ENCODE measurements at places on chromosomes 2 and 18.

GRCh38 chr18:43651057-43651456 is 373.8 kb upstream of the SYT4 start:
- H3K36me3 ChIP-seq = no peaks in the 10 kb centered on the region
- no peaks in the 10 kb centered on the region for H3K27me3 ChIP-seq
- no peak overlapping the region for H3K4me3 ChIP-seq
- H3K4me1 ChIP-seq = no peaks in the 10 kb centered on the region
- H3K27ac ChIP-seq = no peak overlapping the region
- no peak for DNase-seq

GRCh38 chr18:58866066-58866772 is 1.5 kb downstream of the ZNF532 start:
- H3K36me3 ChIP-seq = peaks cover 3% of the 10 kb centered on the region
- no peak overlapping the region for H3K27ac ChIP-seq
- DNase-seq = no peak
- H3K4me3 ChIP-seq = no peak overlapping the region

DNA sequence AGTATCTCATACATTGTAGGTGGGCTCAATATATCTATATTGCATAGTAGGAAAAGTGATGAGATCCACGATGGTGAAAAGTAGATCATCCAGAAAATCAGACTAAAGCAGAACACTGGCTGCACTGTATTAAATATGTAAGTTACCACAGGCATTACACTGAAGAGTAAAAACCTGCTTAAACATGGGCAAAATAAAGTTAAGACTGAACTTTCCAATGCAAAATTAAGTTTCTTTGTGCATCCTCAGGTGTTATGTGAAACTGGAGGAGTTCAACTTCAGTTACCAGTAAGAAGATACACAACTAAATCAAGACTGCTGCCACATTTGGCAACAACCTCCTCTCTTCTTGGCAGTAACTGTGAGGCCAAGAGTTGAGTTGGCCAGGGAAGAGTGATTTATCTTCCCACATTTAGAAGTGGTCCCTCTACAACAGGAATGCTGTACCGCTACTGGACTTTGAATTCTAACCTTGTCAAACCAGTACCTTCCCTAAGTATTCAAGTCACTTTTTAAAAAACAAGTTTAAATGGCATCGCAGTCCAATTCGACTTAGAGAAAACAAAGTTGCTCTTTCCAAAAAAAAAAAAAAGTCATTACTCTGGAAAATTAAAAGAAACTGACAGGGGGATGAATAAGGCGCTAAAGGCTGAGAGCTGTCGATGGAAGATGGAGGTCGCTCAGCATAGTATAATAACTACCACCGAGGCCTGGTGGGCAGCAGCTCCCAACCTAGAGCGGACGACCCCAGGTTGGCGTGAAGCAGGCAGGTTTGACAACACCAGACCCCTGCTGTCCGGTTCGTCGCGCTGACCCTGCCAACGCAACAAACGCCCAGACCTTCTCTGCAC is 1.1 kb downstream of the MAP4K3 start:
- H3K27me3 ChIP-seq = no peaks in the 10 kb centered on the region
- H3K36me3 ChIP-seq = peaks cover 11% of the 10 kb centered on the region
- no peak for DNase-seq
- H3K4me3 ChIP-seq = peak overlapping the region; percentile 89

DNA sequence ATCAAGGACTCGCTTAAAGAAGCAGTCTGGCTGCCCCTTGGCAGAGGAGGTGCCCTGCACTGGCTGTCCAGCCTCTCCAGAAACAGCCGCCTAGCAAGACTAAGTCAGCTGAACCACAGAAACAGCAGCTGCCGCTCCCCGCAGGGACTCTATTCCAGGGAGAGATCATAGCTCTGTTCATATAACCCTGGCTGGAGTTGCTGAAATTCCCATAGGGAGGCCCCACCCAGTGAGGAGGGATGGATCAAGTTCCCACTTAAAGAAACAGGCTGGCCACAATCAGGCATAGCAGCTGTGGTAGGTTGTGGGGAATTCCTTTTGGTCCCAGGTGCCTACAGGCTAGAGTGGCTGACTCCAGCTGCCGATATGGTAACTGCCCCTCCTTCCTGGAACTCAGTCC is 74.2 kb upstream of the MC4R start:
- no peak overlapping the region for H3K4me3 ChIP-seq
- H3K4me1 ChIP-seq = no peaks in the 10 kb centered on the region
- H3K27me3 ChIP-seq = no peaks in the 10 kb centered on the region
- DNase-seq = no peak
- no peaks in the 10 kb centered on the region for H3K36me3 ChIP-seq

DNA sequence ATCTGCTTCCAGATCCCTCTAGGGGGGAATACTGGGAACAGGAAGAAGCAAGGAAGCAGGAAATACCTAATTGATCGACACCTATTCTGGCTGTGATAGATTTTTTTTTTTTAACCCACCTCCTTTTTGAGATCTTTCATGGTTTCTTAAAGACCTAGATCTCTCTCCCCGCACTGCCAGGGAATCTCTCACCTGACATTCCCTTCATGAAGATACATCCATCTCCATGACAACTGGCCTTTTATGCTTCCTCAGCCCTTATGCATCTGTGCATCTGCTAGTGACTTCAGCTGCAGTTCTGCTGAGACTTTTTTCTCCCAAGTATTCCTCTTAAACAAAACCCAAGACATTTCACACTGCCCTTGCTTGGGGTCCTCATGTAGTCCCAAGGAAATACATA is 21.1 kb upstream of the CPO start:
- no peaks in the 10 kb centered on the region for H3K4me1 ChIP-seq
- no peak for DNase-seq
- no peak overlapping the region for H3K4me3 ChIP-seq
- peaks cover 11% of the 10 kb centered on the region for H3K27me3 ChIP-seq

DNA sequence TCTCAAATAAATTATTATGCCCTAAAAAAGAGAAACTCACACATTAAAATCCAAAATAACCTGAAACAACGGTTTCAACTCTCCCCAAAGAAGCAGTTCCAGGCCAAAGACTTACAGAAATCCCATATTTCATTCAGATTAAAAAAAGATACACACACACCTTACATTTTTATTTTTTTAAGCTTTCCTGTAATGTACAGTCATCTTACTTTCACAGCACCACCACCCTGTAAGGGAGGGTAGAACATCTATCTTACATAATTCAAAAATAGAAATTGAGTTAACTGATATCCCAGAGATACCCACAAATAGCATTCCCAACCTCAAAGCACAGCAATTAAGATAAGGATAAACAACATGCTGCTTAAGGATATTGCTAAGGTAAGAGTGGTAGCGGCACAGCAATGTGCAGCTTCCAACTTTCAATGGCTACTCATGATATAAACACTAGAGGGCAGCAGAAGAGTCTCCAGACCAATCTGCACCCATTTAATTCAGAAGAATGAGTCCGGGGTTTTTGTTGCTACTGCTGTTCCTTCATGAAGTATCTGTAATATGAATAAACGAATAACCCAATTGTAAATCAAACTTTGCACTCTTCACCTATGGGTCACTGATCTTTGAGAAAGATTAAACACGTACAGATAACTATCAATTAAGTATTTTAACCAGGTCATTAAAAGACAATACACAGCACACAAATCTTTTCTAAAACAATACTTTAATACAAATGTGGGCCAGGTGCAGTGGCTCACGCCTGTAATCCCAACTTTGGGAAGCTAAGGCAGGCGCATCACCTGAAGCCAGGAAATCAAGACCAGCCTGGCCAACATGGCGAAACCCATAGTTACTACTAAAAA is 11.3 kb downstream of the GFPT1 start:
- H3K4me3 ChIP-seq = no peak overlapping the region
- no peaks in the 10 kb centered on the region for H3K27me3 ChIP-seq
- H3K36me3 ChIP-seq = peaks cover 24% of the 10 kb centered on the region
- no peak overlapping the region for H3K27ac ChIP-seq

GRCh38 chr2:8737571-8738175 is 55.8 kb downstream of the ID2 start:
- DNase-seq = no peak
- no peaks in the 10 kb centered on the region for H3K4me1 ChIP-seq
- peaks cover 16% of the 10 kb centered on the region for H3K36me3 ChIP-seq
- H3K27ac ChIP-seq = no peak overlapping the region
- no peak overlapping the region for H3K4me3 ChIP-seq

DNA sequence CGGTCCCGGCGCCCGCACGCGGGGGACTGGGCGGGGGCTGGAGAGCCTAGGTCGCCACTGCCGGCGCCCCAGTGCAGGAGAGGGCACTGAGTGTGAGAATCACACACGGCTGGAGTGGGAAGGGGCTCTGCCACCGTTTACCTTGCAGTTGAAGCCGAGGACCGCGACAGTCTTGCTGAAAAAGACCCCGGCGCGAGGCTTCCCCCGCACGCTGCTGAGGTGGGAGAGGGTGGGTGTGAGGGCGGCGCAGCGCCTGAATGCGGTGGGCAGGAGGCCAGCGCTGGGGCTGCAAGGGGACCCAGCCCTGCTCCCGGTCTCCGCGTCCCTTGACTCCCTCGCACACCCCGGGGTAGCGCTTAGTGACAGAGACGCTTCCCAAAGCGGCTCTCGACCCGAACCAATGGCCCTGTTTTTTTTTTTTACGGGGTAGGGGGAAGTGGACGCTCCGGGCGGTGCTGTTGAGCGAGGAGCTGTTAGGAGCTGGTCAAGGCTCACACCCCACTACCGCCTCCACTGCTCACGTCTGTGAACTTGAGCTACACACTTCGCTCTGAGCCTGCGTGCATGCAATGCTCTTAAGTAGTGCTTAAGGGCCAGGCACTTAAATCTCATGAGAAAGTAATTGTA is 794 bp downstream of the NOTO start:
- no peaks in the 10 kb centered on the region for H3K4me1 ChIP-seq
- H3K27ac ChIP-seq = no peak overlapping the region
- H3K27me3 ChIP-seq = peaks cover 42% of the 10 kb centered on the region
- no peak overlapping the region for H3K4me3 ChIP-seq

GRCh38 chr2:23537991-23538390 is 153.0 kb downstream of the KLHL29 start:
- peaks cover 13% of the 10 kb centered on the region for H3K4me1 ChIP-seq
- no peaks in the 10 kb centered on the region for H3K36me3 ChIP-seq
- no peak overlapping the region for H3K4me3 ChIP-seq
- H3K27me3 ChIP-seq = peaks cover 2% of the 10 kb centered on the region

- no peak for DNase-seq
- H3K4me3 ChIP-seq = no peak overlapping the region
- H3K27ac ChIP-seq = no peak overlapping the region
These were observed 87.4 kb downstream of the MYO3B start for GRCh38 chr2:170265321-170265720.

DNA sequence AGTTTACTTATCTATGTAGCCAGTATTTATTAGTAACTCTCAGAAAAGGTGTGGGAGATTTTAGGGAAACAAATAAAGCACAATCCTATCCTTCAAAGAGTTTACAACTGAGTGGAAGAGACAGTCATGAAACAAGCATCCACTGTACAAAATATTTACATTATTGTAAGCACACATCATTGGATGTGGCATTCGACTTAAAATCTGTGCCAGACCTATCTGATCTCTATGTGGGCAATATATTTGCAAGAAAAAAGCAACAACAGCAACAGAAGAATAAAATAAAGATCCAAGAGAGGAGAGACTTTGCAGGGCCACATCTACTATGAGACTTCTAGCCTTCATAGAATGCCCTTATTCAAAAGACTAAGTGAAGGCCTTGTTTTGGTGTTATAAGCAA is 882.1 kb upstream of the PIK3C3 start:
- H3K27ac ChIP-seq = no peak overlapping the region
- H3K4me3 ChIP-seq = no peak overlapping the region
- no peaks in the 10 kb centered on the region for H3K27me3 ChIP-seq

- no peaks in the 10 kb centered on the region for H3K27me3 ChIP-seq
- no peak overlapping the region for H3K4me3 ChIP-seq
- DNase-seq = no peak
- peaks cover 39% of the 10 kb centered on the region for H3K4me1 ChIP-seq
These were observed 65.4 kb downstream of the EPAS1 start for GRCh38 chr2:46362667-46363012.
